LHCN-M2 (cell line): ENCODE measurements at places on chromosomes 7 and 10. TPM values are rescaled to one million over a fixed set of nuclear protein-coding genes. Genes with fewer than 3 reads are reported as not detected.

Gene DNAJC12
- total RNA-seq = 6.9 and 9.4 TPM in 2 replicates

Gene MACROH2A2
- total RNA-seq = 13.3 and 14.5 TPM in 2 replicates

Gene TMEM270
- total RNA-seq = not detected in 2 replicates

Gene IFIT1B
- not detected in 2 replicates for total RNA-seq

Gene TAS2R41
- not detected in 2 replicates for total RNA-seq

Gene ABCB1
- 0.29 and 0.38 TPM in 2 replicates for total RNA-seq

Gene MSMB
- total RNA-seq = not detected in 2 replicates

Gene WNT8B
- not detected in 2 replicates for total RNA-seq

Gene PRPS1L1
- total RNA-seq = not detected in 2 replicates

Gene LLCFC1
- not detected in 2 replicates for total RNA-seq

Gene CFAP69
- total RNA-seq = 1.6 and 14.7 TPM in 2 replicates

DNA sequence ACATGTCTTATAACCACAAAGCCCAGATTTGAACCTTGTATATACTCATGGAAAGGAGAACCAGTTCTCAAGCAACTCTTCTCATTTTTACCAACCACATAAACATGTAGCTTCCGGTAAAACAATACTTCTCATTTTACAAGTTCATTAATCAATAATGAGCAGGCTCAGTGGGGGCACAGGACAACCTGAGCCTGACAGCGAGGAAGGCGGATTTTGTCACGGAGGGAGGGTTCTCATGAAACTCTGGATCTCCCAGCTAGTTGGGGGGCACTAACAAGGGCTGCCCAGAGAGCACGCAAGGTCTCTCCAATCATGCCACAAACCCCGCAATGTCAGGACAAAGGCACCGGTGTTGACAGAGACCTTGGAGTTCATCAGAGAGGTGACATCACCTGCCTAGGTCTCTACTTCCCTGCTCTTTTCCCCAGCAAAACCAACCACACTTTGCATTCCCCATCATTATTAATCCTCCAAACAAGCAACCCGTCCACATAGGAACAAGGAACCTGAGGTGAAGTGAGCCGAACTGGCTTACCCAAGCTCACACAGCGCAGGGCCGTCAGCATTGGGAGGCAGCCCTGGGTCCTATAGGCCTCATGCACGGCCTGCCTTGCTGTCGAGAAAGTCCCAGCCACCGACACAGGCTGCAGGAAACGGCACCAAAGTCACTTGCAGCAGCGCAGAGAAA lies 192.1 kb upstream of the KLF14 start:
- DNase-seq = no peak

GRCh38 chr7:28112012-28112411 lies 68.6 kb downstream of the JAZF1 start:
- no peak for DNase-seq

DNA sequence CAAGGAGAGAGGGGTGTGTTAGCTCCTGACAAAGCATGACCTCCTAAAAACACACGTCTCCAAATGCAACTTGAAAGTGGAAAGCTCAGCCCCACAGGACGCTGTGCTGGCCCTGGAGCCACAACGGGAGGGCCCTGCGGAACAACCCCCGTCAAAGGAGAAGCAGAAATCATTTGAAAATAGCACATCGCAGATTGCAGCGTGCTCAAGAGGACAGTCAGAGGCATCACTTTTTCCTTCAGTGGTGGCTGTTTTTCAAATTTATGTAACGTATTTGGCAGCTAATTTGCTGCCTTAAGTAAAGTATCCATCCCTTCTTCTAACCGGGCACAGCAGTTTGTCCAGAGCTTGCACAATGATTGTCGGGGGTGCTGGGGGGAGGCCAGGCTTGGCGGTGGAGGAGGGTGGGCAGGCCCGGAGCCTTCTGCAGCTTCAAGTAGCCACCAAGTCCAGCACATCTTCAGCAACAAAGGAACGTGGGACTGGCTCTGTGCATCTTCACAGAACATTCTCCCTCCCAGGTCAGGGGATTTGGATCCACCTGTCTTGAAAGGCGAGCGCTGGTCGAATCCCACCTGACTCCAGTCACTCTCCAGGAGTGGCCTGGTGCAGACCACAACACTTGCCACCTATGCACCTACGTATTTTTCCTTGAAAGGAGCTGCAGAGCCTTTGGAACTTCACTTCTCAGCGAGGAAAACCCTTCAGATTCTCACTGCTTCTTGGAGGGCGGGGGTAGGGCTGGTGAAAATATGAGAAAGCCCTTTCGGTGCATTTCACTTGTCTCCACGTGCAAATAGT lies 346.3 kb downstream of the DNAJB6 start:
- DNase-seq = no peak

DNA sequence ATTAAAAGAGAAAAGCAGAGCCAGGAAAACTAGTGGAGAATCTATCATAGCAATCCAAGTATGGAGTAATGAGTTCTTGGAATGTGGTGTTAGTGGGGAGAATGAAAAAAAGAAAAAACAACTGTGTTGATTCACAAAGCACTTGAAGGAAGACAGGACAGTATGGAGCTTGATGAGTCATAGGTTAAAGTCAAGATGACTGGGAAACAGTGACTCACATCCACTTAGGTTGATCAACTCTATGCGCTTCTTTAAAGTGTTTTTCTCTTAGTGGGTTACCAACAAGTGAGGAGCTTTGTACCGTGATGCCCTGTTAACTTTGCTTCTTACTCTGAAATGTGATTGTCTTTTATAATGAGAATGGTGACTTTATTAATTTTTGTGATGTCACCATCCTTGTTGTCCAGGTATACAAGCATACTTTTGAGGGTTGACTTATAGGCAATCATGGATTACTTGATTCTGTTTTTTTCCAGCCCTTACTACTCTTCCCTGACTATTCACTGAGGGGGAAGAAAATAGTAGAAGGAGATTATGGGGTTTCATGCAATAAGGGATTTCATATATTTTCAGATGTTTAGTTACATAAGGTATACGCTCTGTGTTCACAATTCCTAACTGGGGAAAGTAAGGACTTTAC lies 32.1 kb upstream of the MDFIC start:
- DNase-seq = peak; percentile 99

DNA sequence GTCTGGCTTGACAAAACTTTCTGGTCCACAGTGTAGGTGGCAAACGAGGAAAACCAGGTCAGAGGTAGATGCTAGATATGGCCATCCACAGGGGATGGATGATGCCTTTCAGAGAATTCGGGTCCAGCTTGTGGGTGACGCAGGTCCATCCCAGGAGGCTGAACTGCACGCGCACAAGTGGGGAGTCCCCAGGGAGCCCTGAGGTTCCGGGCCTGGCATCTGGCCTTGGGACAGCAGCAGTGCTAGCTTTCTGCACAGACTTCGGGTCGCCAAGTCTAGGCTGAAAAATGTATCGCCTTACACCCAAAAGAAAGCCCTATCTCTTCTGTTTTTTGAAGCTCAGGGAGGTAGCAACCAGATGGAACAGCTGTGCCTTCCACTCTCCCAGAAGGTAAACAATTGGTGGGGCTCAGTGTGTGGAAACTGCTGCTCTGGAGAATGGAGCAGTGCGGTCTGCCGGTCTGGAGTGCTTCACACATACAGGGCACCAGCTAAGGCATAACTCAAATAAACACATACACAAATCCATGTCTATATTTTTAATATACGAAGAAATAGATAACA lies 119.3 kb upstream of the ACBD5 start:
- peak; percentile 8 for DNase-seq

DNA sequence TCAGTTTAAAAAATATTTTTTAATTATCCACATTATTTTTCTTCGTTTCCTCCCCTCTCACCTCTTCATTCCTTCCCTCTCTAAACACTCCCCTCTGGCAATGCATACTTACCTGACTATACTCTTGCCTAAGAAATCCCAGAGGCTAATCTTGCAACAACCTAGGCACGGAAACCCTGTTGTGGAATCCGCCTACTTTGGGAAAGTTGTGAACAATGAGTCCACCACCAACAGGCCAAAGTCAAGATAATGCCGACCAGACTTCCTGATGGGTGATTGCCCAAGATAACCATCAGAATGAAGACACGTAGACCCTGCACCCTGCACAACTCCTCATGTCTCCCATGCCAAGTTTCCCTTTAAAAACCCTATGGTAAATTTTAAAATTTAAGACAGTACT lies 521.5 kb downstream of the KIF20B start:
- DNase-seq = no peak

DNA sequence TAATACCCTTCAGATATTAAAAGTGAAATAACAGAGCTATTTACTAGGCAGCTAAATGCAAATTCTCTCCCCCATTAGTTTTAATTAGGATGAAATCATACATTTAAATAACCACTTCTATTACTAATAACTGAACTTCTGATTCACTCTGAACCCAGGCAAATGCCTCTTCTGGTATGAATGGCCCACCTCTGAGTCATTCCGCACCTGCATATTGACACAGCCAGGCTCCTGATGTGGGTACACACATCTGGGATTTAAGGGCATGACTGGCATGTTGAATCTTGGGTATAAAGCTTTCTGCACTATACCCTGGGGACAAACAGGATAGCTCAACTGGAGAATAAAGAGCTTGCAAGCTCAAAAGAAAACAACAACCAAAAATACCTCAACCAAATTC lies 140.9 kb downstream of the AUTS2 start:
- DNase-seq = no peak

- no peak for DNase-seq
Measured at GRCh38 chr7:531777-532176, 12.1 kb upstream of the PDGFA start.

DNA sequence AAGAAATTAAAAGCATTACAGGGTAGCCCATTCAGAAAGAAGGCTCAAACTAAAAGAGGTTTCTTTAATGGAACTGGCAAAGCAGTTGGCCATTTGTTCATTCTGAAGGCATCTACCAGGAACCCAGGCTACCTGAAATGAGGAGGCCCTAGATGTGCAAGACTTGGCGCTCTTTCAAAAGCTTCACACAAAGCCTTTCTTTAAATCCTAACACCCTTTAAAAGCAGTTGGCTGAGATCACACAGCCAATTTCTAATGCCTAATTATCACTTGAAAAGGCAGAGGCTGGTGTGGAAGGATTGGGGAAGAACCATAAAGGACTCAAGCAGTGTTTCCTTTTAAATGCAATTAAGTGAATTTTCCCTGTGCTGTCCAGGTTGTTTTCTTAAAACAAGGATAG lies 23.2 kb downstream of the PPP1R17 start:
- DNase-seq = no peak

DNA sequence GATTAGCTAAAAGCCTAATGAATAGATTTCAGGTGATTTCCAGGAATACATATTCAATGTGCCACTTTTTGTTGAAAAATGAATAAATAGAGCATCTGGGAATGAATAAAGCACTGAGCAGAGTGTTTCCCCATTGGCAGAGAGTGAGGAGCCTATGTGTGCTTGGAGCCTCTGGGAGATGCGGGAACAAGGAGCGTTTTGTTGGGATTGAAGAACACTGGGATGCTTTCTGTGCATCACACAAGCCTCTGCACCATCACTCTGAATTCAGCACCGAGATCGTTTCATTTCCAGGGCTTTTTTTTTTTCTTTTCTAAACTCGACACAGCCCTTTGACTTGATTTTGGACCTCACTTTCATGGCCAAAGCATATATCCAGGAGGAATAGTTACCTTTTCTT lies 111.4 kb downstream of the BAMBI start:
- DNase-seq = no peak

DNA sequence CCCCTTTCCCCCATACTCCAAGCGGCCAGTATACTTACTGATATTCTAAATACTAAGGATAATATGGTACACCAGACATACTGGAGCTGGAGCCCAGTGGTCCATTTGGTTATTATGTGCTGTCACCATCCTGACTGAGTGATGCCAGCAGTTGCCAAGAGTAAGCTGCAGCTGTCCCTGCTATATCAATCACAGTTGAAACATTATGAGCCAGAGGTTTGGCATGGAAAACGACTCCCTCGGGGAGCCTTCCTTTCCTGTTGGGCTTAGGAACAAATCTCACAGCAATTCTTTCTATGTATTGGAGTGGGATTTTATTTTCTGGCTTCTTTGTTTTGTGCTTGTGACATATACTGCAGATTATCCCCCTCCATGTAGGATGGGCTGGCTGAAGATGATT lies 32.6 kb downstream of the STRIP2 start:
- DNase-seq = peak; percentile 100

- DNase-seq = no peak
Measured at GRCh38 chr10:35400595-35401268, 64.4 kb downstream of the CCNY start.

DNA sequence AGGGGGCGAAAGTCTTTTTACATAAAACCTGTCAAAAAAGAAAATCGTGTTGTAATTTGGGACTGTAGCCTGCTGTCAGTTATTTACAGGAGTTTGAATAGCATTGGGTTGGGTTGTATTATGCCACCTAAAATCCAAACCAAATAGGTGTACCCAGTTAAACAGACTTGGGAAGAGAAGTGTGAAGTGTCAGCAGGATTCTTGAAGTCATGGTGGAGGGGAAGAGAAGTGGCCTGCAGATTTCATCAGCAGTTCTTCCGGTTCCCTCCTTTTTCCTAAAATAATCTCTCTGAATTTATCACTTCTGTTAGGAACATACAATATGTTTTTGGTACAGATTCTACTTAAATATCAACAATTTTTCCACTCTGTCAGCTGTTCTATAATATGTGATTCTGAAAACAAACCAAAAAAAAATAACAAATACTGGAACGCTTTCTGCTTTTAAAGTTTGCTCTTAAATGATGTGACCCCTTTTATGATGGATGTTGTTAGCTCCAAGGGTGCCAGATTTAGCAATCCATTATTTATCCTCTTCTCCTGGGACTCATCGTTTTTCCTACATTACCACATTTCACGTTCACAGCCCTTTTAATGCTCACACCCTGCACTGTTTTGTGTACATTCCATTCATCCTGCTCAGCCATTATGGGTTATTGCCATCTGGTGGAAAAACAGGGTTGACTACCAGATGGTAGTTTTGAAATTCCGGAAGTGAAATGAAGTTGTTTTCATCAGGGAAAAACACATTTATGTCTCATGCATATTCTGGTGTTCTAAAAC lies 18.7 kb upstream of the ARHGAP12 start:
- peak; percentile 90 for DNase-seq

DNA sequence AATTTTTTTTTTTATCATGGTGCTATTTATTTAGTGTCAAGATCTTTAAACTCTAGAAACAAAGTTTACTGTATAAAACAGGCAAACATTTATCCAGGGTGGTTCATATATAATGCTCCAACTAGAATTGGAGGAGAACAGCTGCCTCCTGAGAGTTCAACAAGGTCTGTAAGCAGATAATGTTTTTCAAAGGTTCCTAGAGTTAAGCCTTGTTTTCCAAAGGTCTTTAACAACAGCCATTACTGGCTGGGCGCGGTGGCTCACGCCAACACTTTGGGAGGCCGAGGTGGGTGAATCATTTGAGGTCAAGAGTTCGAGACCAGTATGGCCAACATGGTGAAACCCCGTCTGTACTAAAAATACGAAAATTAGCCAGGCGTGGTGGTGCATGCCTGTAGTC lies 316.7 kb downstream of the CCDC3 start:
- DNase-seq = peak; percentile 37

GRCh38 chr7:55210176-55210575 lies 155.0 kb upstream of the LANCL2 start:
- no peak for DNase-seq
